ENCODE measurements at places on chromosomes 7 and 10.

DNA sequence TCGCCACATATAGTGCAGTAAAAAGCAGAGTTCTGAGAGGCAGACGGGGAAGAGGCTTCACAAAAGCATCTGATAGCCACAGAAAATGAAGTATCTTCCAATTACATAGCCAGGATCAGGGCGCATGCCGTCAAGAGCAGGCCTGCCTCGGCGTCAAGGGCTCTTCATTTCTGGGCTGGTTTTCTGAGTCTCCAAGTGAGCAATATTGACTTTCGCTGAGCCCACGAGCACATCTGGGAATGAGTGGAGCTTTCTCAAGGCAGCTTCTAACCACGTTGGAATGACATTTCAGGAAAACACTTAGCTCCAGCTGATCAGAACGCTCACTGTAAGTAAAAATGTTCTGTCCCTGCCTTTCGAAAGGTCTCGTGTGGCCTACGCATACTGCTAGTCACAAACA, 51.9 kb downstream of the CLRN3 start:
- no peak for DNase-seq

DNA sequence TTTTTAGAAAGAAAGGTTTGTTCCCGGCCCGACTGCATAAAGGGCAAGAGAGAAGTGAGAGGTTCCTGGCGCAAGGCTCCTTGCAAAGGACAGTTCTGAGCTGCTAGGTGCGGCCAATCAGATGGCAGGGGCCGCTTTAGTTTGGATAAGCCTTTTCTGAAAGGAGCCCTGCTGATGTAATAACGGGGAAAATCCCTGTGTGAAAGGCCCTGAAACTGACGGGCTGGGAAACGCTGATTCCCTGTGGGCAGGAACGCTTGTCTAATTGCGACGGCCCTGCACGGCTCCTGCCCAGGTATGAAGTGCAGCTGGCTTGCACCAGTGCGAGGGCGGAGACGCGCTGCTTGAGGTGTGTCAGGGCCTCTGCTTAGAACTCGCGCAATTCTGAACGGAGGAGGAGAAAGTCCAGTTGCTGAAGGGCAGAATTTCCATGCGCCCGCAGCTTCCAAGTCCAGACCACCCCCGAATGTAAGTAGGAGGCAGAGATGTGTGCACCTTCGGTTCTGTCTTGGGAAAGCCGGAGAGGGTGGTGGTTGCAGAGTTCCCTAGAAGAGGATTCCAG, 30.5 kb downstream of the TACC2 start:
- no peak for DNase-seq

DNA sequence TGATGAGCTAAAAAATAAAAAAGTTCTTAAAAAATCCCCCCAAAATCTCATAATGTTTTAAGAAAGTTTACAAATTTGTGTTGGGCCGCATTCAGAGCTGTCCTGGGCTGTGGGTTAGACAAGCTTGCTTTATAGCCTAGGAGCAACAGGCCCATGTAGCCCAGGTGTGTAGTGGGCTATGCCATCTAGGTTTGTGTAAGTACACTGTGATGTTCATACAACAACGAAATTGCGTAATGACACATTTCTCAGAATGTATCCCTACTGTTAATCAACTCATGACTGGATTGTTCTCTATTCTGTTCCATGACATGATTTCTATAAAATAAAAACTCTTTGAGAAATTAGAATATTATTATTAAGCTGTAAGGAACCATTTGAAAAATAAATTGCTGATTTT, 13.0 kb downstream of the MIOS start:
- no peak for DNase-seq

GRCh38 chr10:1544929-1545328, 192.4 kb downstream of the ADARB2 start:
- DNase-seq: no peak

- DNase-seq: no peak
These were observed 5.7 kb downstream of the UBE2H start for GRCh38 chr7:129947049-129947448.

GRCh38 chr7:2510130-2510776, 9.3 kb upstream of the LFNG start:
- DNase-seq: no peak

DNA sequence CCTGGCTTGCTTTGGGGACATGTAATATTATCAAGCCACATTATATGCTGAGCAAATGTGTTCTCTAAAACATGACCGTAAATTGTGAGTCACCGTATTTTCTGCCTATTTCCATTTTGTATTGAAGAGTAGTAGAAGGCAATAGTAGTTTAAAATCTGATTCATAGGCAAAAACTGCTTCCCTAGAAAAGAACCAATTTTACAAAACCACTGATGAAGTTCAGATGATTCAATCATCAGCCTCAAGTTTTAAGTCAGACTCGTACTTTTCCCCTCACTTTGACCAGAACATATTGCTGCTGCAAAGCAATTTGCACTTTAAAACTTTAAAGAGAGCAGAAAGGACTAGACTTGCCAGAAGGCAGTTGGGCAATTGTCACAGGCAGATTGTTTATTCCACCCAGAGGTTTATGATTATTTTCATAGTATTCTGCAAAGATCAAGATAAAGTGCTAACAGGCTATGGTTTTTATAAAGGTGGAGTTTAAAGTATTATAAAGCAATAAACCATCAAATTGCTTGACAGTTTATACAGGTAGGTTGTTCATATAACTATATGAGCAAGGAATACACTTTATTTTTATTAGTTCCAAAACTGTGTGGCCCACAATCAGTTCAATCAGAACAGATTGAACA, 168.2 kb downstream of the ETV1 start:
- DNase-seq: peak; percentile 66

- DNase-seq: no peak
These were observed 125.1 kb downstream of the TPK1 start for GRCh38 chr7:144710791-144711190.

GRCh38 chr10:28971255-28971654, 293.9 kb downstream of the BAMBI start:
- DNase-seq: no peak

DNA sequence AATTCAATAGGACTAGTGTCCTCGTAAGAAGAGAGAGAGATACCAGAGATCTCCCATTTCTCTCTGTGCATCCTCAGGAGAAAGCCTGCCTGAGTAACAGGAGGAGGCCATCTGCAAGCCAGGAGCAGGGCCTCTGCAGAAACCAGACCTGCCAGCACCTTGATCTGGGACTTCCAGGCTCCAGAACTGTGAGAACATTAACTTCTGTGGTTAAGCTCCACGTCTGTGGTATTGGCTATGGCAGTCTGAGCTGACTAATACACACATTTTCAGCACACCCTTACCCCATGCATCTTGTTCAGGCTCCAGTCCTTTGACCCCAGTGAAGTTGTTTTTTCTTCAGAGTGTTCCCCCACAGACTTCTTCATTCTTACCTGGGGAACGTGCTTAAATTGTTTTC, 3.1 kb upstream of the CRTAC1 start:
- DNase-seq: no peak

- DNase-seq: peak; percentile 34
These were observed 36.7 kb downstream of the GNG11 start for GRCh38 chr7:93958216-93958615.

- DNase-seq: no peak
These were observed 35.7 kb downstream of the CCDC7 start for GRCh38 chr10:32481606-32482005.

- no peak for DNase-seq
These were observed 94.1 kb downstream of the FZD1 start for GRCh38 chr7:91358303-91358702.

DNA sequence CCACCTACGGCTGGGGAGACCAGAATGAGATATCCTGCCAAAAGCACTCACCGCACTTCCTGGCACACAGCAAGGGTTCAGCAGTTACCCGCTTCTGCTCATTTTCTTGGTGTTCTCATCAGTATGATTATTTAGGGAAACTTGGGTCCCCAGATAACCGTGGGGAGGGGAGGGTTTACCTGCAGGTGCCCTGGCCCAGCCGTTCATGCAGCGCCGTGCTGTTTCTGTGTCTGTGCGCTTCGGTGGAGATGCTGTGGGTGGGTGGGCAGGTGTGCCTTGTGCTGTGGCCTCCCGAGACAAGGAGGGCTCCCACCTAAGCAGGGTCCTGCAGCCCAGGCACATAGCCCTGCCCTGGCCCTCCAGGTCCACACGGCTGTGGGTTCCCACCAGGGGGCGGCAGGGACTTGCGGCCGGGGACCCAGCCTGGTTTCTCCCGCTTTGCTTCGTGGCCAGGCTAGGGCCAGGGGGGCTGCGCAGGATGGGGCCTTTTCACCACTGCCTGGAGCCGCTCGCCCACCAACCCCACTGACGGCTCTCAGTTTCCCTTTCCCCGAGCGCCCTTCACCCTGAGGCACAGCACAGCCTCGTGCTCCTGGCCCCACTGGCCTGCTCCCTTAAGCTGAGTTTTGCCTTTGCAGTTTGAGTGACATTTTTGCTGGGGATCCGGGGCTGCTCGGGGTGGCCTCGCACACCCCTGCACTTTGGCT, 78.5 kb downstream of the LHPP start:
- DNase-seq: peak; percentile 44

- DNase-seq: no peak
These were observed 62.2 kb upstream of the TRIM8 start for GRCh38 chr10:102581981-102582580.

DNA sequence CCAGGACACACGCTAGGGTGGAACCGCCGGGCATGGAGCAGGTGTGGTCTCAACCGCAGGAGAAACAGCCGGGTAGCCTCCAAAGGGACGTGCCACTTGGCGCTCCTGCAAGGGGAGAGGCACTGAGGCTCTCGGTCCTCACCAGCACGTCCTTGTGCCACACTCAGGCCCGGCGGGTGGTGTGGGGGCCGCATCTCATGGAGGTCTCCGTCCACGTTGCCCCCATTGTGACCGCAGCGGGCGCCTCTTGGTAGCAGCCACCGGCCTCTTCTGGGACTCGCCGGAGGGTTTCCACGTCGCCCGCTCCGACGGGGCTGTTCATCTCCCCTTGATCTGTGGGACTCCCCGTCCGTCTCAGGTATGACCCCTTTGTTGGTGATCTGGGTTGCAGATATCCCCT, 49.2 kb upstream of the ELFN1 start:
- no peak for DNase-seq

- no peak for DNase-seq
These were observed 68.1 kb downstream of the PRTFDC1 start for GRCh38 chr10:24884316-24884715.

- DNase-seq: no peak
These were observed 66.1 kb upstream of the CYP2C18 start for GRCh38 chr10:94617389-94617944.
